ENCODE measurements at places on chromosomes 3 and 15.

- no peak for DNase-seq
Measured at GRCh38 chr3:170244576-170244975, 22.4 kb downstream of the PRKCI start.

GRCh38 chr3:111970376-111970775, 8.4 kb upstream of the ABHD10 start:
- no peak for DNase-seq

GRCh38 chr3:194736277-194736895, 50.7 kb downstream of the FAM43A start:
- DNase-seq, result no peak

GRCh38 chr15:74415966-74416916, 17.5 kb downstream of the SEMA7A start:
- DNase-seq, result no peak

GRCh38 chr3:158395421-158395820, 175.6 kb upstream of the MLF1 start:
- DNase-seq, result no peak

DNA sequence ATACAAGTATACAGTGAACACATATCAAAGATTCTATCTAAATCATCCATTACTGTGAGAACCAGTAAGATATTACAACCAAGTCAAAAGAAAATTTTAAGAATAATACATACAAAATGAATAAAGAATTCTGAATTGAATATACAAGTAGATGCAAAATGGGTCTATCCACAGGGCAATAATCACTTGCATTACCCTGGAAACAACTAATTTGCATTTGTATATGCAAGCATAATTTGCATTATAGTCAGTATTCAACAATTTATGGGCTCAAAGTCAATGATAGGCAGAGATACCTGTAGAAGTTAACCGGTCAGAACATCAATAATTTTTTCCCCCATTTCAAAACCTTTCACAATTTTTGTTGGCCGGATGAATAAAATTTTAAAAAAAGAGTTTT, 512.2 kb upstream of the ALCAM start:
- no peak for DNase-seq

- DNase-seq, result no peak
Measured at GRCh38 chr3:126450744-126451143, 24.9 kb downstream of the ZXDC start.

DNA sequence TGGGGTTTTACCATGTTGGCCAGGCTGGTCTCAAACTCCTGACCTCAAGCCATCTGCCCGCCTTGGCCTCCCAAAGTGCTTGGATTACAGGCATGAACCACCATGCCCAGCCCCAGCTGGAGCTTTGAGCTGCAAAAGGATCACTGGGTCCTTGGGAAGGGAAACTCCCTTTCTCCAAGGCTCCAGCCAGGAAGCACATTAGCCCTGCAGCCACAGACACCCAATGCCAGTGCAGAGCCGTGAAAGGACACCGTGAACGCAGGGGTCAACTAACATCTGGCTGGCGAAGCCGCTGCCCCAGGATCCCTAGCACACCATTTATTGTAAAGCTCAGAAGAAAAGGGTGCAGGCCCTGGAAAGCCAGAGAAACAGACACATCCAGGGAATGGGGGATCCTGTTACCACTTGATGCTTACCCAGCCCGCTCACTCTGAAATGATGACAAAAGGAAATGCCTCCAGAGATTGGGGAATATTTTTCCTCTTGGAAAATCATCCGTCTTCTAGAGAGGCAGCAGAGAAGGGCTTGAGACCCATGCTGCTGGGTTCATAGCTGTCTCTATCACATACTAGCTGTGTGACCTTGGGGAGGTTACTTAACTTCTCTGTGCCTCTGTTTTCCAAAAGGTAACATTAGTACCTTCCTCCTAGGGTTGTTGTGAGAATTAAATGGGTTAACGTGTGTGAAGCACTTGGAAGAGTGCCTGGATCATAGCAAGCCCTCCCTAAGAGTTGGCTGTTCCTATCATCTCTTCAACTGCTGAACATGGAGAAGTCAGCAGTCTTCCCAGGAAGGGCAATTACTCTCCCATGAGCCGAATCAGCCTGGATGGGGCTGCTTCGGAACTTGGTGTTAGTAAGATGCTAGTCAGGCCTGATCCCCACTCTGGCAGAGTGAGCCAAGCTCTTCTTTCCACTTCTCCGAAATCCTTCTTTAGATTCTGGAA, 40.8 kb downstream of the LMCD1 start:
- DNase-seq, result peak; percentile 21

GRCh38 chr3:111392894-111393398, 149.1 kb upstream of the CD96 start:
- DNase-seq, result no peak

DNA sequence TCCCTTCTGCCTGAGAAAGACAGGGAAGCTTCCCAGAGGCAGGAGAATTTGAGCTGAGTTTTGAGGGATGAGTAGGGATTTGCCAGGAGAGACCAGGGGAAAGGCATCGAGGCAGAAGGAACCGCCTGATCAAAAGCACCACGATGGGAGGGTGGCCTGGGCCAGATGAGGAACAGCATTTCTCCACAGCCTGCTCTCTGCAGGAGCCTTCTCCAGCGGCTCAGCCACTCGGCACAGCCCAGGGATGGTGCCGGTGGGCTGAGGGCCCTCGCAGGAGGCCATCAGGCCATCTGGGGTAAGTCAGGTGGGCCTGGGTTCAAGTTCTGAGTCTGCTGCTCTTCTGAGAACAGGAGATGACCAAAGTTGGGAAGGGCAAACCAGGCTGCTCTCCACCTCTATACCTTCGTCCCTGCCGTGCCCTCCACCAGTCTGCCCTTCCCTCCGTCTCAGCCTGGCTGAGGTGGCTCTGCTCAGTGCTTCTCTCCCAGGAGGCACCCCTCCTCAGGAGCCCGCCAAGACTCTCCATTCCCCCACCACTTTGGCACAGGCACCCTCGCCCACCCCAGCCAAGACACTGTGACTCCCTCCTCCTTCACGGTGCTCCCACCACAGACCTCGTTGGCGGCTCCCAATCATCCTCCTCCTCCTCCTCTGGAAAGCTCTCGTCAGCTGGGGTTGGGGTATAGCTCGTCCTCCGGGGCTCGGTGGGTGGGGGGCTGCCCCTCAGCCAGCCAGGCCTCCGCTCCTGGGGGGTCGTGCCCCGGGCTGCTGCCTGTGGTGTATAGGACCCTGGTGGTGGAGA, 34.9 kb downstream of the GRIP2 start:
- no peak for DNase-seq

DNA sequence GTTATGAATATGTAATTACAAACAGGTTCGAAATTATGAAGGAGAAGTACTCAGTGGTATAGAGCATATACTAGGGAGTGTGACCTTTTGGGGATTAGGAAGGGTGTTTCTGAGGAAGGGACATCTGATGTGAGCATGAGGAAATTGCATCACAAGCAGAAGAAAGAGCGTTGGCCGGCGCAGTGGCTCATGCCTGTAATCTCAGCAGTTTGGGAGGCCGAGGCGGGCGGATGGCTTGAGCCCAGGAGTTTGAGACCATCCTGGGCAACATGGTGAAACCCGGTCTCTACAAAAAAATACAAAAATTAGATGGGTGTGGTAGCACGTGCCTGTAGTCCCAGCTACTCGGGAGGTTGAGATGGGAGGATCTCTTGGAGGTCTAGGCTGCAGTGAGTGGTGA, 6.9 kb downstream of the CMTM7 start:
- no peak for DNase-seq

DNA sequence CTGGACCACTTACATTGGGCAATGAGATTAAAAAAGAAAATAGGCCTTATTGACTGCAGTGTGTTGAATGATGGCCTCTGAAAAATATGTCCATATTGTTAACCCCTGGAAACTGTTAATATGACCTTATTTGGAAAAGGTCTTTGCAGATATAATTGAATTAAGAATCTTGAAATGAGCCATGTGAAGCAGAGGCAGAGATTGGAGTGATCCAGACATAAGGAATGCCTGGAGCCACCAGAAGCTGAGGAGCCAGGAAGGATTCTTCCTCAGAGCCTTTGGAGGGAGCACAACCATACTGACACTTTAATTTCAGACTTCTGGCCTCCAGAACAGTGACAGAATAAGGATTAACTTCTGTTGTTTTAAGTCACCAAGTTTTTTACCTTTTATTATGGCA, 510.4 kb upstream of the AGTR1 start:
- DNase-seq, result no peak

- no peak for DNase-seq
Measured at GRCh38 chr15:87648278-87648677, 608.3 kb downstream of the NTRK3 start.

Measured in nephron progenitor cell (in vitro differentiated cells).